ENCODE measurements at places on chromosomes 12 and 14. TPM values are rescaled to one million over a fixed set of nuclear protein-coding genes. Genes with fewer than 3 reads are reported as not detected.

Gene KRT73
- not detected for total RNA-seq

Gene TAS2R20
- total RNA-seq, result 1.9 TPM

Gene FIGNL2
- 0.19 TPM for total RNA-seq

Gene SMCO2
- total RNA-seq, result 0.36 TPM

Gene SIX1
- 0.27 TPM for total RNA-seq

Data from endothelial cell of coronary artery (primary cell).